ENCODE measurements at places on chromosomes 5 and 9.

DNA sequence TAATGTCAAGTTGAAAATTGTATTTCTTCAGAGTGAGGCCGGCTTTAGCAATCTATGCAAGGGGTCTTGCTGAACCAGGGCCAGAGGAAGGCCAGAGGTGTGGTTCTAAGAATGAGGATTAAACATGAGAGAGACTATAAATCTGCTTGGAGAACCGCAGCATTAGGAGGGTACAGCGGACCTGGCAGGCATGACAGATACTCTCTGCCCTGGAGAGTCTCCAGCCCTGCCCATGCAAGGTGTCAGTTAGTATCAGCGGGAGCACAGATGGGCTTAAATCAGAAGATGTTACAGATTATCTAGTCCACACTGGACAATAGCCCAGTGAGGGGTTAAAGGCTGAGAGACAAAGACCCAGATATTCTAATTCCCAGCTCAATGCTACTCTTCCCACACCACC is 11.5 kb upstream of the GPX3 start:
- no peak for DNase-seq

GRCh38 chr5:67453111-67453905 is 256.7 kb upstream of the CD180 start:
- no peak for DNase-seq

DNA sequence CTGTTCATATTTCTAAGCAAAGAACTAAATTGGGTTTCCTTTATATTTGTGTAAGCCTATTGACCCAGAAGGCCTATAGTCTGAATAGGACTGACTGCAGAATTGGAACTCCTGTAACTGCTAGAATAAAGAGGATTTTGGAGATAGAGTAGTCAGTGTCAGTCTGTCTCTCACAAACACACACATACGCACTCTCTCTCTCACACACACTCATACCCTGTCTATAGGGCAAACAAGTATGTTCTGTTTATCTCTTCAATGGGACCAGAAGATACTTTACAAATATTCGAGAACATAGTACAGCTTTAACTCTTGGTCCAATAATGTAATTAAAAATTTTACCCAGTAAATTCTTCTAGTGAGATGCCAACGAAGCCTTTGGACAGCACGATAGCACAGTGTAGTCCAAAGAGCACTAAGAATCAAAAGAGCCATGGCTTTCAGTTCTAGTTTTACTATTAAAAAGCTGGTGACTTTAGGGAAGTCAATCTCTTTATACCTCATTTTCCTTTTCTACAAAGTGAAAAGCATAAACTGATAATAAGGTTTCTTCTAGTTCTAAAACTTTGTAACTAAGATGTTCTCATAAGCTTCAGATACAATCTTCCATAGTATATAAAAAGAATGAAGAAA is 19.3 kb downstream of the ABHD17B start:
- no peak for DNase-seq

- peak; percentile 55 for DNase-seq
Measured at GRCh38 chr5:176559683-176560082, 10.5 kb downstream of the CDHR2 start.

DNA sequence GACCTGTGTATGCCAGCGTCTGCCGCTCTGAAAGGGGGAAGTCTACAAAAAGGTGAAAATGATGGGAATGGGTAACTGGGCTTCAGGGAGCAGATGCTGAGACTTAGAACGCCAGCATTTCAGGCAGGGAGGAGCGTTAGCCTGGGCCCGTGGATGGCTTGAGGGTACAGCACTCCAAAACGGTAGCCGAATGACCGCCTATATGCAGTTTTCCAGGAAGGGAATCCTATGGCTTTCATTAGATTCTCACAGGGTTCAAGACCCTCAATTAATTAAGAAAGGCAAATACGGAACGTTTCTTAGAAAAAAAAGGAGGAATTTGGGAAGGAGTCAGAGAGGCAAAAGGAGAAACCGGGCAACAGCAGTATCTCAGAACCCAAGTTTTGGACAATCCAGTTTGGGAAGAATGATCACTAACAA is 639 bp downstream of the AMACR start:
- no peak for DNase-seq

- DNase-seq, result no peak
Measured at GRCh38 chr5:178295589-178295988, 63.0 kb upstream of the PHYKPL start.

- DNase-seq, result no peak
Measured at GRCh38 chr5:172436078-172436878, 18.0 kb downstream of the SH3PXD2B start.

GRCh38 chr9:34998266-34998665 is 8.7 kb downstream of the DNAJB5 start:
- DNase-seq, result no peak

DNA sequence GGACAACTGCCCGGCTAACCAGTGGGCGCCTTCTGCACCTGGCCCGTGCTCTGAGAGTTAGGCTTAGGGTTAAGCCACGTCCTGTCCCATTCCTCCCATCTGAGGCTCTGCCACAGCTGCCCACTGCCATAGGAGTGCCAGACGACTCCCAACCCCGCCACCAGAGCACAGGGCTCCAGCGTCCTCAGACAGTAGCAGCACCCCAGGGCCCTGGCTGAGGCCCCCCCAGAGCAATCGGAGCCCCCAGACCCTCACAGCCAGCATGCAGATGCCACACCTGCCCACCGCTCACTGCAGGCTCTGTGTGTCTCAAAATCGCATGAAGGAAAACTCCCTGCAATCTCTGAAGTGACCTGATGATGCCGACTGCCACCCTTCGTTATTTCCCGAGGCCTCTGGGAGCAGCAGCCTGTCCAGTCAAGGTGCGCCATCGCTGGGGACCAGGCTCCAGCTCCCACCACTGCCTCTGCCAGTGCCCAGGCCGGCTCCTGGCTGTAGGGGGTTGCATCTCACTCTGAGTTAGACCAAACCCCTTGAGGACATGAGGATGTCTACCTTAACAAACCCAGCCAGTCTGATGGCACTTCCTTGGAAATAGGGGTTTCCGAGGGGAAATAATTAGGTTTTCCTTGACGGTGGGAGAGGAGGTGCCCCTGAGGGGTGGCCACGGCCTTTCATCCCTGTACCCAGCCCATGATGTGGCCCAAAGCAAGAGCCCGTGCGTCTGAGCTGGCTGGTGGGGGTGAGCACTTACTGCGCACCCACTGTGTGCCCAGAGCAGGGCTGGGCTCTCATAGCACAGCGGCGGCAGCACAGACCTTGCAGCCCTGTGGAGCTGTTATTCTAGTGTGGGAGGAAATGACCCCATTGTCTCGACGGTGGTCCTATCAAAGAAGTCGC is 58.0 kb upstream of the RNF130 start:
- no peak for DNase-seq

DNA sequence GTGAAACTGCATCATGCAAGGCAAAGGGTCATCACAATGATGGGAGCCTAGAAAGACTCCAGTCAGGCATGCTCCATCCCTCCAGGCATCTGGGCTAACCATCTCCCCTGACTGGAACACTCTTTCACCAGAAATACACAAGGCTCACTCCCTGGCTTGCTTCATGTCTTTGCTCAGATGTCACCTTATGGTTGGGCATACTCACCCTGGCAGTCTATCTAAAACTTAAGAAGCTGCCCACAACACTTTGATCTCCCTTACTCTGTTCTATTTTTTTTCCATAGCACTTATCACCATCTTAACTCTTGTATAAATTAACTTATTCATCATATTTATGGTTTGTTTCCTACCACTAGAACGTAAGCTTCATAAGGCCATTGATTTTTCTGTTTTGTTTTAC is 90.0 kb downstream of the SPEF2 start:
- no peak for DNase-seq

- DNase-seq, result no peak
Measured at GRCh38 chr5:113985505-113985904, 376.4 kb upstream of the KCNN2 start.

GRCh38 chr5:107342371-107342770 is 328.4 kb downstream of the EFNA5 start:
- DNase-seq, result no peak

DNA sequence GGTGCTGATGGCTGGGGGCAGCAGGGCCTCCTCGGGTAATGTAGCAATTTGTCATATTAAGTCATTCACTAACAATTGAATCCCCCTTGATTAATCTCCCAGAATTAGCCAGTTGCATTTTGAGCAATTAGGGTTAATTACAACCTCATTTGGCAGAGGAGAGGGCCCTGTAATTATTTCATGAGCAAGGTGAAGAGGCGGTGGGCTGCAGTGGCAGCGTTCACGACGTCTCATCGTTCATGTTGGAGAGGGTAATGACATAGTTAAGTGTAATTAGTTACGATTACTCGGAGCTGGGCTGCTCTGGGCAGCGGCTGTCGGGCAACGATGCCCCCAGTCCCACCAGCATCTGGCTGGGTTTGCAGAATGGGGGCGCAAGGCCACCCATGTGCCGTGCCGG is 46.0 kb downstream of the NEK6 start:
- DNase-seq, result no peak

DNA sequence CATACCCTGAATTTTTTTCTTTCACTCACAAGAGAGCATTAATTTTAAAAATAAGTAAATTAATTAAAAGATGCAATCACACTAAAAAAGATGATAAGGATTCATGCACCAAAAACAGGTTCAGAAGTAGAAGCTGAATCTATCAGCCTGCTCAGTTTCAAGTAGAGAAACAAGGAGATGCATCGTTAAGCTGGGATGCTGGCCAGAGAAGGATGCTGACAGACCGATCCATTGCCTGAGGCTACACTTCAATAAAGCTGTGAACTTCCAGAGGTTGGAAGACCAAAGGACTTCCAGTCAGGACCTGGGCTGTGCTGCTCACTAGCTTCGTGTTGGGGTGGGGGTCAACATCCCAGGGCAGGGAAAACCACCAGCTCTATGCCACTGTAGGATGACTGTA is 457.7 kb downstream of the EFNA5 start:
- no peak for DNase-seq

- DNase-seq, result no peak
Measured at GRCh38 chr5:173790177-173790719, 97.9 kb upstream of the CPEB4 start.

- no peak for DNase-seq
Measured at GRCh38 chr9:121962421-121962820, 130.7 kb downstream of the TTLL11 start.

DNA sequence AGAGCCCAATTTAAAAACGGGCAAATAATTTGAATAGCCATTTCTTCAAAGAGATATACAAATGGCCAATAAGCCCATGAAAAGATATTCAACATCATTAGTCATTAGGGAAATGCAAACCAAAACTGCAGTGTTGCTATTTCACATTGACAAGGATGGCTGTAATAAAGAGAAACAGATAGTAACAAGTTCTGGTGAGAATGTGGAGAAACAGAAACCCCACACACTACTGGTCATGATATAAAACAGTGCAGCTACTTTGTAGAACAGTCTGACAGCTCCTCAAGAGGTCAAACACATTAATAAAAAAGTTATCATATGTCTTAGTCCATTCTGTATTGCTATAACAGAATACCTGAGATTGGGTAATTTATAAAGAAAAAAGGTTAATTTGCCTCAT is 237.0 kb upstream of the GRAMD2B start:
- DNase-seq, result no peak

DNA sequence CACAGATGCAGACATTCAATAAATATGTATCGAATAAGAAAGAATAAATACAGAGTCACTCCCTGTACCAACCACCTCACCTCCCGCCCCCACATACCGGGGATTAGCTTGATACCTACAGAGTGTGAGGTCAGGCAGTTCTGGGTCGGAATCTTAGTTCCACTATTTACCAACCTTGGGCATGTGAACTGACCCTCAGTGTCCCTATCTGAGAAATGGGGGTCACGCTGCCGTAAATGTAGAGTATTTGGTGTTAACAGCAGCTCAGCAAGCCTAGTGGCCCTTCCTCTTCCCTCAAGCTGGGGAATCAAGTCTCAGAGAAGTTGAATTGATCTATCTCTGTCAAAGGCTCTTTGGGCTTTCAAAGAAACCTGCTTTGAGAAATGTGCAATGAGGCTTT is 25.4 kb downstream of the CCNJL start:
- no peak for DNase-seq

GRCh38 chr5:138339091-138339456 is 1.0 kb downstream of the FAM53C start:
- no peak for DNase-seq

- no peak for DNase-seq
Measured at GRCh38 chr5:77944757-77945340, 168.7 kb upstream of the TBCA start.

DNA sequence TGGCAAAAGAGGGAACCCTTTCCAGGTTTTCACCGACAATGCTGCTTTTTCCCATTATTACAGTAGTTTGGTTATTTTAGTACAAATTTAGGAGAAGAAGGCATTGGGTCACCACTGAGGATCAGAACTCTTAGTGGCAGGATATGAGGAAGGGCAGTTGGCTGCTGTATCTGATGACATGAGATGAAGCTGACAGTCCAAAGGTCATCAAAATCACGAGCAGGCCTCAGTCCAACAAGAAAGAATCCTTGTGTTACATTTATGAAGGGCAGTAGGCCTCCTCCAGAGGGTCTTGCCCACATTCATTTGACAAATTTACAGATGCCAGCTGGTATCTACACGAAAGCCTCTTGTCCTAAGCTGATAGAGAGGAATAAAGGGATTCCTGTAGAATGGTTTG is 49.5 kb upstream of the COL15A1 start:
- DNase-seq, result no peak

GRCh38 chr5:146447734-146448380 is 724 bp downstream of the TCERG1 start:
- DNase-seq, result no peak

- no peak for DNase-seq
Measured at GRCh38 chr5:169149317-169149716, 151.6 kb downstream of the SLIT3 start.

- no peak for DNase-seq
Measured at GRCh38 chr5:23269981-23270380, 237.4 kb upstream of the PRDM9 start.

GRCh38 chr5:139710319-139711066 is 62.3 kb downstream of the CXXC5 start:
- DNase-seq, result peak; percentile 87

DNA sequence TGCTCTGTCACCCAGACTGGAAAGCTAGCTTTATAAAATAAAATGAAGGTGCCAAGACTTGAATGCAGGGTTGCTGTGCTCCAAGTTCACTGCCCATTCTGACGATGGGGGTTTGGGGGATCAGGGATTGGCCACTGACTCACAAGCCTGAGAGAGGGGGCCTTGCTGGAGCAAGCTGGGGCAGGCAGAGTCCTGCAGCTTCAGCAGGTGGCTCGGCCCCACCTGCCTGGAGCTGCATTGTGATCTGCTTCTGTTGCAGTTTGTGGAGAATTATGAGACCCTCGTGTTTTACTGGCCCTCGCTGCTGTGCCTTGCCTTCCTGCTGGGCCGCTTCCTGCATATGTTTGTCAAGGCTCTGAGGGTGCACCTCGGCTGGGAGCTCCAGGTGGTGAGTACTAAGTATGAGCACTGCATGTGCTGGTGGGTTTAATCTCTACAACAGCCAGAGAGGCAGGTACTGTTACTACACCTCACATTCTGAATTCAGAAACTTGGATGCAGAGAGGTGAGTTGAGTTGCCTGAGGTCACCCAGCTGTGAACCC is 31.1 kb upstream of the CCDC180 start:
- DNase-seq, result no peak

GRCh38 chr9:69172895-69173294 is 1.2 kb upstream of the TJP2 start:
- no peak for DNase-seq

GRCh38 chr5:150203832-150204589 is 14.1 kb downstream of the SLC6A7 start:
- DNase-seq, result no peak
